ENCODE measurements at places on chromosomes 2 and 18.

DNA sequence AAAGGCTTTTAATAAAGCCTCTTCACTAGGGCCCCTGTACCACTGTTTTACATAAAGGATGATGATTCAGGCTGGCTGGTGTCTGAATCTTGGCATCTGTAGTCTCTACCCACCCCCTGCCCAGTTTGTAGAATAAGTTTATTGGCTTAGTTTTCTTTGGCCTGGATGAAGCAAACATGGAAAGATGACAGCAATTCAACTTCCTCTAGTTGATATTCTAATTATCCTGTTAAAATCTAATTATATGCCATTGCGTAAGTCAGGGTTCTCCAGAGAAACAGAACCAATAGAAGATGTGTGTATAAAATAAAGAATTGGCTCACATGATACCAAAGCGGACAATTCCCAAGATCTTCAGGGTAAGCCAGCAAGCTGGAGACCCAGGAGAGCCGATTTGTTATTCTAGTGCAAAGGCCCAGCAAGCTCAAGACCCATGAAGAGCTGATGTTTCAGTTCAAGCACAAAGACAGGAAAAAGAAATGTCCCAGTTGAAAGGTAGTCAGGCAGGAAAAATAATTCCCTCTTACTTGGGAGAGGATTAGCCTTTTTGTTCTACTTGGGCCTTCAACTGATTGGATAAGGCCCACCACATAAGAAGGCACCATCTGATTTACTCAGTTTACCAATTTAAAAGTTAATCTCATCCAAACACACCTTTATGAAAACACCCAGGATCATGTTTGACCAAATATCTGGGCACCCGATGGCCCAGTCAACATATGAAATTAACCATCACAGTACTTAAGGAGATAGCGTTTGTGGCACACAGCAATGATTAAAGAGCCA lies 82.6 kb upstream of the LYPD1 start:
- H3K4me3 ChIP-seq, result no peak overlapping the region
- H3K36me3 ChIP-seq, result no peaks in the 10 kb centered on the region
- DNase-seq, result no peak
- no peak overlapping the region for H3K27ac ChIP-seq

DNA sequence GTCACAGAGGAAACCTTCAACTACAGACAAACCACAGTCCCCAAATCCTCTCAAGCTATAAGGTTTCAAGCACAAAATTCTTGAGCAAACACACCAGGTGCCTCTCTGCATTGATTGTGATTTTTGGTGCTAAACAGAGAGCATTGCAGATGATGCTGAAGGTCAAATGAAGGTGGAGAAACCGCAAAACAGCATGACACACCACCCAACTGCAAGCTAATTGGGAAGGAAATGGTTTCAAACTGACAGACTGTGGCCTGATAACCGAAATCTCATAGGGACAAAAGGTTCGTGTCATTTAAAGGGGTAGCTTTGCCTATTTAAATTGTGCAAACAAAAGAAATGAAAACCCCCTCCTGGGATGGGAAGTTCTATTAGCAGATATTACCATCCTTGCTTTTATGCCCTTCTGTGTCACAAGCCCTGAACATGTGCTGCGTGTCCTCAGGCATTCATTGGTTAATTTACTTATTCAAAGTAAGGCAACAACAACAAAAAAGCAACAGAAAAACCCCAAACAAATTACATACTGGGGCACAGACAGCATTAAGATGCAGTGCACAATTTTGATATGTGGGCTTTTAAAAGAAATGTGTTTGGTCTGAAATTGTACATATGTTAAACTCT lies 154.9 kb downstream of the AQP4 start:
- DNase-seq, result peak; percentile 75
- H3K27me3 ChIP-seq, result peaks cover 20% of the 10 kb centered on the region
- H3K36me3 ChIP-seq, result peaks cover 2% of the 10 kb centered on the region
- peaks cover 25% of the 10 kb centered on the region for H3K4me1 ChIP-seq
- peak overlapping the region; percentile 48 for H3K27ac ChIP-seq

DNA sequence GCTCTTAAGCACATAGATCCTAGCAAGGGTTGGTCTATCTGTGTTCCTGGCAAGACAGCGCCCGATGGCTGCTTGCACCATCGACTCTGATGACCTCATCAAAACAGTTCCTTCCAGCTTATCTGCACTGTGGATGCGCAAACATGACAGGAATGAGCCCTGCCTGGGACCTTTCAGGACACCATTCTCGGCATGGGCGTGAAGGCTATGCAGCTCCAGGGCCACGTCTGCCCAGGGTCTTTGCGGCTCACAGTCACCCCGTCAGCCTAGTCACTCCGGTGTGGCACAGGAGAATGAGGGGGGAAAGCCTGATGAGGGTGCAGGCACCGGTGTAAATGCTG lies 147.8 kb upstream of the TWIST2 start:
- no peak for DNase-seq
- H3K4me1 ChIP-seq, result no peaks in the 10 kb centered on the region
- H3K27me3 ChIP-seq, result no peaks in the 10 kb centered on the region
- H3K4me3 ChIP-seq, result no peak overlapping the region

- no peaks in the 10 kb centered on the region for H3K4me1 ChIP-seq
- H3K4me3 ChIP-seq, result no peak overlapping the region
- H3K27me3 ChIP-seq, result no peaks in the 10 kb centered on the region
- H3K27ac ChIP-seq, result no peak overlapping the region
- DNase-seq, result no peak
Measured at GRCh38 chr2:205990104-205990503, 95.9 kb downstream of the INO80D start.

- H3K27me3 ChIP-seq, result no peaks in the 10 kb centered on the region
- no peaks in the 10 kb centered on the region for H3K36me3 ChIP-seq
- no peaks in the 10 kb centered on the region for H3K4me1 ChIP-seq
- H3K4me3 ChIP-seq, result no peak overlapping the region
- H3K27ac ChIP-seq, result no peak overlapping the region
Measured at GRCh38 chr2:41024816-41025215, 572.9 kb upstream of the SLC8A1 start.

DNA sequence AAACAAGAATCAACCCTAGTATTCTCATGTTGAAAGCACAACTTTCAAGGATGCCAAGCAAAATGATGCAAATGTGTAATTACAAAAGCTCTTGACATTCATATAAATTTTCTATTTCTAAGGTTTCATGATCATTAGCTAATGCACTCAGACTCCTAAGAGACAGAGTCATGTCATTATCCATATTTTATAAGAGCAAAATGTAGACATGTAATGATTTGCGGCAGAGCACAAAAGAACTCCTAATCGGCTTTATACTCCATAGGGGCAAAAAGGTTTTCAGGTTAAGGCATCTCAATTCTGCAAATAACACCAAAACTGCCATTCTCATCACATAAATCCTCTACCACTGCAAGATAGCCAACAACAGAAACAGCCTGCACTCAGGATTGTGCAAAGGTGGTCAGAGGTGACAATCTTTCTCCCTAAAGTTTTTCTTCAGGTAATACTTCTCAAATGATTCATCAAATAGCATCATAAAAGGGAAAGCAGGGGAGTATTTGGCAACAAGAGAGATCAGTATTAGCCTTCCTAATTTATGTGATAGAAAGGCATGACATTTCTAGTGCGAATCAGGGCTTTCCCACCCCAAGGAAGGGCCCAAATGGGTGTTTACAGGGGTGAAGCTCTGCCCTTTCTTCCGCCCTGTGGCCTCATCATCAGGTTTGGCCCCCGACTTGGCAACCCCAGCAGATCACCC lies 64.7 kb downstream of the STK39 start:
- no peak overlapping the region for H3K27ac ChIP-seq
- DNase-seq, result no peak
- peaks cover 57% of the 10 kb centered on the region for H3K4me1 ChIP-seq
- H3K4me3 ChIP-seq, result no peak overlapping the region
- H3K36me3 ChIP-seq, result peaks cover 17% of the 10 kb centered on the region

GRCh38 chr2:136247204-136247950 lies 129.4 kb upstream of the CXCR4 start:
- no peaks in the 10 kb centered on the region for H3K36me3 ChIP-seq
- no peak for DNase-seq
- H3K27ac ChIP-seq, result no peak overlapping the region
- H3K4me3 ChIP-seq, result no peak overlapping the region
- no peaks in the 10 kb centered on the region for H3K27me3 ChIP-seq

- no peaks in the 10 kb centered on the region for H3K27me3 ChIP-seq
- H3K27ac ChIP-seq, result no peak overlapping the region
- DNase-seq, result no peak
- no peaks in the 10 kb centered on the region for H3K36me3 ChIP-seq
- no peak overlapping the region for H3K4me3 ChIP-seq
- no peaks in the 10 kb centered on the region for H3K4me1 ChIP-seq
Measured at GRCh38 chr2:106851881-106852501, 34.0 kb downstream of the ST6GAL2 start.

DNA sequence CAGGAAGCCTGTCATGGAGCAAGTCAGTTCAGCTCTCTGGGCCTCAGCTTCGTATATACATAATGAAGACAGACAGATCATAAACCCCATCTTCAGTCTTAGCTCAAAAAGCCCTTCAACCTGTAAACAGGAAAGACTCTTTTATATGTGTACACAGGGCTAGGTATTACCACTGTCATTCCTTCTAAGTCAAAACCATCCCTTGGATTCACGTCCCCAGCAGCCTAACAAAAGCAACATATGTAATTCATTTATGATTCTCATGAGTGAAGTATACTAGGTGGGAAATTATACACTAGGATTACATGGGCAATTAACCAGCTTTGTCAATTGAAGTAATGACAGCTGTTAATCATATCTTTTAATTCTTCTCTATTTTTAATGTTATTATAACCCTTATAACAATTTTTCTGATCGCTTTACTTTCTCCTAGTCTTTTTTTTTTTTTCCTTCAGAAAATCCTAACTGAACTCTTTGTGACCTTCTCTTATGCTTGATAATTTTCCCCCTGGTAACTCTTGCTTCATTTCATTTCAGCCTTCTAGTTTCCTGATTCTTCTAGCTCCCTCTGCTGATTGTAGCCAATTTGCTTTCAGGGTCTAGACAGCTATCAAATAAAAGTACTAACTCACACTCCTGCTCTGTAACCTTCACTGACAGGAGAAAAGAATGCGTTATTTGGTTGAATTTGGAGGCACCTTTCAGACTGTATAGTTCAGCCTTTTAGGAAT lies 99.7 kb downstream of the RBM43 start:
- H3K36me3 ChIP-seq, result no peaks in the 10 kb centered on the region
- no peaks in the 10 kb centered on the region for H3K4me1 ChIP-seq
- no peak overlapping the region for H3K4me3 ChIP-seq
- peaks cover 34% of the 10 kb centered on the region for H3K27me3 ChIP-seq
- no peak for DNase-seq
- no peak overlapping the region for H3K27ac ChIP-seq

DNA sequence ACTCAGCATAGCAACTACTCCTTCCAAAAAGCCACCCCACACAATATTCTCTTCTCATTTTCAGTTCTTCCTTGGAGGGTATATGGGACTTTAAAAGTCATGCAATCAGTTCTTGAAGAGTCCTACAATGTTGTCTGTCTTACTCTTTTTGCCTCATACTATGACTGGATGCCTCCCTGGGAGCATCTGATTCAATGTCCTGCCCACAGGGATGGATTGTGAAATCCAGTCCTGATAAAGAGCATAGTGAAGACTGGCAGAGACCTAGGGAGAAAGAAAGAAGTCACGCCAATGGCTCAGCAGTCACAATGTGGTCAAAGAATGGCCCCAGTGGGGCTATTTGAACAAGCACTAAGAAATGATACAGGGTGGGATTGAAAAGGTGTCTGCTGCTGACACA lies 155.1 kb upstream of the SERPINE2 start:
- H3K4me1 ChIP-seq, result no peaks in the 10 kb centered on the region
- DNase-seq, result no peak
- H3K27ac ChIP-seq, result no peak overlapping the region
- no peak overlapping the region for H3K4me3 ChIP-seq
- no peaks in the 10 kb centered on the region for H3K27me3 ChIP-seq

DNA sequence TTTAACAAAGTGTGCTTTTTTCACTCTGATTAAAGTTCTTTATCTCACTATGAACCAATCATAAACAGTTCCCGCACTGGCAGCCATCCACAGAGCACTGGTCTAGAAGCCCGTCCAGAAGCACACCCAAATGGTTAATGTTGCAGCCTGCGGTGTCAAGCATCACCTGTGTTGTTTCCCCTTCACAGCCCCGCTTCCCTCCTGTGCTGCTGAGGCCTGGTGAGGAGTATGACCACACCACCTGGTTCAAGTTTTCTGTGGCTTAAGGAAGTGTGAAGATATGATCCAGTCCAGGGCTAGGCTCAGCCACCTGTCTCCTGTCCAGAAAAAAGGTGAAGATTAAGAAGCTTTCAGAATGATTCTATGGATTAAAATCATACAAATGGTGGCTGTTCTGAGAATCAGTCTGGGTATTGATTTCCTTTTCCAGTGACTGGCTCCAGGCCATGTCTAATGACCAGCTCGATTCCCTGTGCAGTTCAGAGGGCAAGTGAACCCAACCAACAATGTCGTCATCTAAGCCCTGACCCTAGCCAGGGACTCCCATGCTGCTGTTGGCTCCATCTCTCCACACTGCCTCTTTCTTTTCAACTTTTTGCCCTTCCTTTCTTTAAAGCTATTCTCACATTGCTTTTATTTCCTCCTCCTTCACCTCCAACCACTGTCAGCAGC lies 17.7 kb downstream of the SRSF7 start:
- peak overlapping the region; percentile 63 for H3K27ac ChIP-seq
- H3K4me1 ChIP-seq, result no peaks in the 10 kb centered on the region
- peaks cover 48% of the 10 kb centered on the region for H3K36me3 ChIP-seq
- H3K27me3 ChIP-seq, result no peaks in the 10 kb centered on the region

GRCh38 chr2:88680266-88680902 lies 11.1 kb upstream of the RPIA start:
- H3K27ac ChIP-seq, result no peak overlapping the region
- DNase-seq, result no peak
- no peak overlapping the region for H3K4me3 ChIP-seq
- H3K36me3 ChIP-seq, result peaks cover 8% of the 10 kb centered on the region
- peaks cover 11% of the 10 kb centered on the region for H3K27me3 ChIP-seq

DNA sequence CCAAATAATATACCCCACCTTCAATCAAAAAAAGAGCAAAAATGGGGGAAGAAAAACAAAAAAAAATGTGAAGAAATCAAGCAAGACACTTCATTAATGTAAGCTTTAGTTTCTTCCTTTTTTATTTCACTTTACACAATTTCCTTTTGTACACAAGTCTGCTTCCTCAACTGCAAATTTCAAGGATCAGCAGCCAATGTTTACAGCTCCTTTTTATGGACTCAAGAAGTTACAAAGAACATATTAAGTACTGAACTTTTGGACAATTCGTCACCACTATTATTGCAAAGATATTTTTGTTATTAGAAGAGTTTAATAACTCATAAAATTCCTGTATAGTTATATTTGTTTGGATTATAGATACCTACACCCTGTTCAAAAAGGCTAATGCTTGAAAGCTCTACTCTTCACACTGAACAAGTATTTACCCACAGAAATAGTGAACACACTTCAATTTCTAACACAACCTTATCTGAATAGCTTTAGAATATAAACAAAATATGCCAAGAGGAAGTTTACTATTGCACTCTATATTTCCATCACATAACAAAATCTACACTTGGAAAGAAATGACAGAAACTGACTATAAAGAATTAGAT lies 658.7 kb upstream of the CNTNAP5 start:
- no peak overlapping the region for H3K27ac ChIP-seq
- DNase-seq, result no peak
- no peaks in the 10 kb centered on the region for H3K27me3 ChIP-seq
- H3K36me3 ChIP-seq, result no peaks in the 10 kb centered on the region

- H3K27me3 ChIP-seq, result peaks cover 47% of the 10 kb centered on the region
- peaks cover 10% of the 10 kb centered on the region for H3K4me1 ChIP-seq
- no peak overlapping the region for H3K4me3 ChIP-seq
- H3K27ac ChIP-seq, result no peak overlapping the region
- peaks cover 3% of the 10 kb centered on the region for H3K36me3 ChIP-seq
Measured at GRCh38 chr18:63040788-63041410, 278.7 kb downstream of the BCL2 start.

GRCh38 chr2:31318361-31319336 lies 84.7 kb downstream of the EHD3 start:
- H3K36me3 ChIP-seq, result no peaks in the 10 kb centered on the region
- H3K27ac ChIP-seq, result peak overlapping the region; percentile 85
- H3K27me3 ChIP-seq, result no peaks in the 10 kb centered on the region
- H3K4me3 ChIP-seq, result peak overlapping the region; percentile 7
- peaks cover 50% of the 10 kb centered on the region for H3K4me1 ChIP-seq
- peak; percentile 71 for DNase-seq
